Sigmoid colon (tissue), 7 donors: ENCODE measurements at places on chromosomes 3 and 15. TPM values are rescaled to one million over a fixed set of nuclear protein-coding genes. Genes with fewer than 3 reads are reported as not detected.

- DNase-seq = no peak
These were observed 20.8 kb upstream of the CCR9 start for GRCh38 chr3:45865563-45865962.

DNA sequence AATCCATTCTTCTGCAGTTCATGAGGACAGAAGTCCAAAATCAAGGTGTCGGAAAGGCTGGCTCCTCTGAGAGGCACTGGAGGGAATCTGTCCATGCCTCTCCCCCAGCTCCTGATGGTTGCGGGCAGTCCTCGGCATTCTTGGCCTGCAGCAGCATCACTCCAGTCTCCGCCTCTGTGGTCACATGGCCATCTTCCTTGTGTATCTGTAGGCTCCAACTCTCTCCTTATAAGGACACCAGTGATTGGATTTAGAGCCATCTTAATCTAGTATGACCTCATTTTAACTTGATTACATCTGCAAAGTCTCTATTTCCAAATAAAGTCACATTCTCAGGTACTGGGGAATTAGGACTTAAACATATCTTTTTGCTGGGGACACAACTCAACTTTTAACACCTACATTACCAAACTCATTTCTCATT lies 56.0 kb upstream of the FLNB start:
- peak; percentile 95 for DNase-seq

DNA sequence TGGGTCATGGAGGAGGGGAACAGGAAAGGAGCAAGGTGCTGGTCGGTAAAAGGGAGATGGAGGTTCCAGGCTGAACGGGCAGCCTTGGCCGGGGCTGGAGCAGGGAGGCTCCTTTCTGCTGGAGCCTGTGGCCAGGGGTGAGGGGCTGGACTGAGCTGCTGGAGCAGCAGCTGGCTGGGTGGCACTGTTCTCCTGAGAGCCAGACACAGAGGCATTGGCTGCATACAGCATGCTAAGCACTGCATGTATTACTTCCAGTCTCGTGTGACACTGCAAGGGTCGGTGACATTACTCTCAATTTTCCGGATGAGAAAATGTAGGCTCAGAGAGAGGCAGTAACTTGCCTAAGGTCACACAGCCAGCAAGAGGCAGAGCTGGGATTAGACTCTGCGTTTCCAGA lies 42.3 kb downstream of the RGMA start:
- no peak for DNase-seq

GRCh38 chr15:90496791-90497190 lies 32.9 kb upstream of the CRTC3 start:
- DNase-seq = no peak

MFGE8 gene
- total RNA-seq = 127 TPM

PRRT3 gene
- 1.5 TPM for total RNA-seq

- no peak for DNase-seq
These were observed 45.5 kb downstream of the SYN2 start for GRCh38 chr3:12049675-12050074.

GPR149 gene
- not detected for total RNA-seq

- peak; percentile 89 for DNase-seq
These were observed at the start of gene TRANK1 for GRCh38 chr3:36944641-36945270. Gene TRANK1 (minus strand): TSS chr3:36945054. CDS start chr3:36944809, 245 bp downstream.

GRCh38 chr15:42279234-42279723 lies 6.0 kb upstream of the TMEM87A start:
- DNase-seq = no peak

USP4 gene
- 28.2 TPM for total RNA-seq

IGF2BP2 gene
- 6.7 TPM for total RNA-seq

DNA sequence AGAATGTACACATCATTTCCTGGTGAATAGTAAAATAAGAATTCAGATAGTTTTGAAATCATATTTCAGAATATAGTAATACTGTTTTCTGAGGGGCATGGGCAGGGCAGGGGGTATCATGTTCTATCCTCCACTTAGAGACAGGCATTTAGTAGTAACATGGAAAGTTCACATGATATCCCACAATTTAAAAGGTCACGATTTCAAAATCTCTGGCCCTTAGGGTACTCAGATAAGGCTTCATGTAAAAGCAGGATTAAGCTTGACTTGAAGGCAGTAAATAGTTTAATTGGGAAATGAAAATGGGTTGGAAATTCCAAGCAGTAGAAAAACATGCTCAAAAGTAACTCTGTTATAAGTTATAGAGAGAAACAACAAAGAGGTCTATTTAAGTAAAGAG lies 353.2 kb upstream of the AGTR1 start:
- DNase-seq = no peak

RTP3 gene
- total RNA-seq = not detected

DNA sequence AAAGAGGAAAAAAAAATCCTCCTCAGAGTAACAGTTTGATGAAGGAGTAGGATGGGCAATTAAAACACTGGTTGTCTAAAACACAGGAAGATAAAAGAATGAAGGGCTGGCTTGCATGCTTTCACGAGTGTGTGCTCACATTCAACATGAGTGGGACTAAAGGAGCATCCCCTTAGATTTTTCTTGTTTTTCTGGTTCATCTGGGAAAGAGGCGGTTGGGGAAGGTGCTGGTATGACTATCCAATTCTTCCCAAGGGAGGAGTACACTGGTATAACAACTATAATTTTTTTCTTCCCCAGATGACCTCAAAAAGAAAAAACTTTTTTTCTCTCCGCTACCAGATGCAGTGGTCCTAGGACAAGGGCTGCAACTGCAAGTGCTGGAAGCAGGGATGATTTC lies 143.7 kb downstream of the MYO9A start:
- no peak for DNase-seq

KCNH8 gene
- total RNA-seq = 1.1 TPM

DNA sequence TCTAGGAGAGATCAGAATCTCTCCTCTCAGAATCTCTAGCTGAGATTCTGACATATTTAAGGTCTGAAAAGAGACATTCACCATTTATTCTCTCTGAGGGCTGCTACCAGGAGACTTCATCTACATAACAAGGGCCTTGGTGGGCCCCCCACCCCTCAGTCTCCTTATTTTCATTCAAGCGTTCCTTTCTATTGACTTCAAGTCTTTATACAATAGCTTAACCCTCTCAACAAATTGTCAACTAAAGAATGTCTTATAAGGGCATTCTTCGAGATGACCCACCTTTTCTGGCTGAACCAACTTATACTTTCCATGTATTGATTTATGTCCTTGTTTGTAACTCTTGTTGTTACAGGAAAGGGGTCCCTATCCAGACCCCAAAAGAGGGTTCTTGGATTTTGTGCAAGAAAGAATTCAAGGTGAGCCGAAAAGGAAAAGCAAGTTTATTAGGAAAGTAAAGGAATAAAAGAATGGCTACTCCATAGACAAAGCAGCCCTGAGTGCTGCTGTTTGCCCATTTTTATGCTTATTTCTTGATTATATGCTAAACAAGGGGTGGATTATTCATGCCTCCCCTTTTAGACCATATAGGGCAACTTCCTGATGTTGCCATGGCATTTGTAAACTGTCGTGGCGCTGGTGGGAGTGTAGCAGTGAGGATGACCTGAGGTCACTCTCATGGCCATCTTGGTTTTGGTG lies 209.5 kb upstream of the ALCAM start:
- DNase-seq = no peak

GRCh38 chr15:57134851-57135250 lies 216.4 kb downstream of the TCF12 start:
- no peak for DNase-seq

PRTG gene
- 5.3 TPM for total RNA-seq

SAMMSON gene
- not detected for total RNA-seq

DNA sequence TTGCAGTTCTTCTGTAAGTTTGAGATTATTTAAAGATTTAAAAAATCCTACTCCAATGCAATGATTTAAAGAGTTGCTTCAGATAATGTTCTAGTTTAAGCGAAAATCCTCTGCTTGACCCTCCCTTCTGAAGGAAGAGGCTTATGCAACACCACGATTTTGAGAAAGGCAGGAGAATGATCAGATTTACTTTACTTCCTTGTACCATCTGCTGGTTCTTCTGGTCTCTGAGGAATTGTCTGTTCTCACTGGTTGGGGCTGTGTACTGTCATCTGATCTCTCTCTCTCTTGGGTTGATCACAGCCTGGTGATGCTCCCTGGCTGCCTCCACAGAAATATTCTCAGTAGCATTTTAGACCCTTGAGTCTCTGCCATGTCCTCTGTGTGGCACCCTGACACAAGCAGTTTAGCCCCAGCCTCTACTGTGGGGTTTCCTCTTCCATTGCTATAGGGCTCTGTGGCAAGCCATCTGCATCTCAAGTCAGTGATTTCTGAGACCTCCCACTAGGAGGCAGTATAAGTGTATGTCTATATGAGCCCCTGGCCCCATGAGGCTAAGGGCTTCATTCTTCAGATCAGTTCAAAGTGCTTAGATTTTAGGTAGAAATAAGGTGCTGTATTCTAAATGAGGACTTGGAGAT lies 50.8 kb upstream of the PLAAT1 start:
- DNase-seq = no peak

GRCh38 chr3:129121016-129121791 lies 400 bp downstream of the RAB43 start:
- DNase-seq = no peak

GPR15 gene
- 0.66 TPM for total RNA-seq

- DNase-seq = no peak
These were observed 16.1 kb downstream of the VGLL4 start for GRCh38 chr3:11627612-11628011.

DNA sequence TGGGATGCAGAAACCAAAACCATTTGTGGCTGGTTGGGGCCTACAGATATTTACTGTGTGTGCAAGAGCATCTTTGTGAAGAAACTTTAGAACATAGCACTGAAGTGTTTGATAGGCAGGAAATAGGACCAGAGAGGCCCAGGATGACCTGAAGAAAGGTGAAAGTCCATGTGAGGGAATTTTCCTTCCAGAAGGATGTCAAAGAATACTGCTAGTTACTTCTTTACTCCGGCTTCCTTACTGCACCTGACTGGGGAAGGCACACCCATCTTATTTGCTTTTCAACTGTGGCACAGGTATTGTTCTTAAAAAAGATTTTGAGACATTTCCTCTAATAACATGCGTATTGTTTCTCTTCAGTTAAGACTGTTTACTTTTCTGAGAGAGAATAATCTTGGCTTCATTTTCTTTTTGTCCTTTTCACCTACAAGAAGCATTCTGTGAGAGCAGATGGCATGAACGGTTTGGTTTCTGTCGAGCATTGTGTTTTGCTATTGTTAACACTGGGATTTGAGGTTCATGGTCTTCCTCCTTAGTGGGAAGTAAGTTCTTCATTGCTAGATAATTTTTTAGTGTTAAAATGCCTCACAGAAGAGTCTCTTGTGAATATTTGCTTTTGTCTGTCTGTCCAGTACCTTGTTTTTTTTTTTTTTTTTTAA lies 71.5 kb downstream of the SLCO3A1 start:
- DNase-seq = no peak

DNA sequence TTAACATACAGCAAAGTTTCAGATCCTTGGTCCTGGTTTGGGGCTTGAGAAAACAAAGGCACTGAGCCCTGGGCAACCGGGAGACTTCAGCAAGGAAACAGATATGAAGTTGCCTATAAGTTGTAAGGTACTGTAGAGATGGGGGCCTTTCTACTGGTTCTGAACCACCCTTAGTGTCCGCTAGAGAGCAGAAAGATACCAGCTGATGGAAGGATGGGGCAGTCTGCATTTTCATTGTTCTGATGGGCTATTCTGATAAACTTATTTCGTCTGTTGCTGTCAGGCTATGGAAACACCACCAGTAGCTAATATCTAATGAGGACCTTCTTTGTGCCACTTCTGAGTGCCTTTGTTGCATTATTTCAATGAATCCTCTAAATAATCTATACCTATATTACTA lies 38.7 kb downstream of the FGD5 start:
- no peak for DNase-seq

- no peak for DNase-seq
These were observed 234.6 kb downstream of the RAP2B start for GRCh38 chr3:153396581-153396980.

DNA sequence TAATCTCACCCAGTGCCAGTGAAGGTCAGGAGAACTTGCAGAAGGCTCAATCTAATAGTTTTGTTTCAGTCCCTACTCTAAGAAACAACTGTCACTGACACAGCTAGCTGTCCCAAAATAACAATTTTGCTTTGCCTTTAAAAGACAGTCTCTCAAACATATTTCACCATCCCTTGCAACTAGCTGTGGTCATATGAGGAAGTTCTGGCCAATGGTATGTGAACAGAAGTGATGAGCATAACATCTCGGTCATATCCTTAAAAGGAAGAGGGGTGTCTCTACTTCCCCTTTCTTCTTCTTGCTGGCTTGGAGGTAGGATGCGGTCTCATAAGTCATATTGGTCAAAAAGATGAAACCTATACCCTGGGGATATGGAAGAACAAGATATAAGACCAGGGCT lies 198.1 kb downstream of the NEK10 start:
- DNase-seq = no peak
